NCI-H226 (cell line): ENCODE measurements at places on chromosomes 3 and 15.

DNA sequence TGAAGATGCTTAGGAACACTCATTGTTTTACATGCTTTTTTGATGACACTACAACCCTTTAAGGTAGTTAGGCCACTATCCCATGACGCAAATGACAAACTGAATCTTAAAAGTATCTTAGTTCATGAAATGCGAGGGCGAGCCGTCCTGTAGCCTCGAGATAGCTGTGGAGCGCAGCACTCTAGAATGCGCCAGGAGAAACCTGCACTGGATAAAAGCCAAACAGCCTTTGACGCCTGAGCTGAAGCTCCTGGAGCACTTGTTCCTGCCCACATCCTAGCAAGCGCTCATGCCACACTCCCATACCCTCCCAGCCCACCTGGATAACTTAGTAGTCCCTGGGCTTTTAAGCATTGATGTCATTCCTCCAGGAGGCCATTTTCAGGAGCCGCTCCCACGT lies 516.9 kb downstream of the GABRG3 start:
- DNase-seq = no peak

DNA sequence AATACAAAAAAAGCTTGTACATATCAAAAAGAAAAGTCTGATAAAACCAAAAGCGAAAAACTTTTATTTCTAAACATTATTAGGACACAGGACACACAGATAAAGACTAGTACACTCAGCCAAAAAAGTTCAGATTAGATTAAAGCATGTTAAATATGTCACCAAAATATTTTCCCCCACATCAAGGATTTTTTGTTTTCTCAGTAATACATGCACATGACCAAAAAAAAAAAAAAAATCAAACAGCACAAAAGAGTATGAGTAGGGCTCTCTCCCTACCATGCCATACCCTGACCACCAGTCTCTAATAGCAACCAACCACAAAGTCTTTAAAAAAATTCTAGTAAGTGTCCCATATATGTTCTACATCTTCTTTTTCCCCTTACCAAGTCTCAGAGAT lies 77.4 kb downstream of the LRRFIP2 start:
- DNase-seq = no peak

GRCh38 chr3:133592843-133593242 lies 19.4 kb downstream of the CDV3 start:
- DNase-seq = no peak

GRCh38 chr3:6560259-6560658 lies 300.7 kb upstream of the GRM7 start:
- DNase-seq = no peak

GRCh38 chr3:52210550-52211046 lies 12.6 kb downstream of the ALAS1 start:
- no peak for DNase-seq

- no peak for DNase-seq
These were observed 119.1 kb downstream of the RASA2 start for GRCh38 chr3:141605883-141606282.

DNA sequence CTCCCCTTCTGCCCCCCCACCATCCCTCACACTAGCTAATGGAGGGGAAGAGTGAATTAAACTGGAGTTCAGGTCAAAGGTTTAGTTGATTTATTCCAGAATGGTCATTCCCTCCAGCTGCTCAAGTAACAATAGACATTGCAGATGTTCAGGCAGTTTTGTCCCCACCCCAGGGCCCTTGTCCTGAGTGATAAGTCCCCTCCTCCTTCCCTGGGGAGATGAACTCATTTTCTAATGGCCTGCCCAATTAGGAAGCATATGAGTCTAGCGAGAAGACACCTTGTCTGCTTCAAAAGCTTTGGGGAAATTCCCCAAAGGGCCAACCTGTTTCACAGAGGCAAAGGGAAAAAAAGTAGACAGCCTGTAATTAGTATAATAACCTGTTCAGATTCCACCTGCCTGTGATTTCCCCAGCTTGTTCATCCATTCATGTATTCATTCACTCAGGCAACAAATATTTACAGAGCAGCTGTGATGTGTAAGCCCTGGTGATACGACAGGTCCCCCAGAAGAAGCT lies 165.3 kb downstream of the SHQ1 start:
- no peak for DNase-seq

- DNase-seq = no peak
These were observed 10.6 kb downstream of the HCN4 start for GRCh38 chr15:73357999-73358665.

DNA sequence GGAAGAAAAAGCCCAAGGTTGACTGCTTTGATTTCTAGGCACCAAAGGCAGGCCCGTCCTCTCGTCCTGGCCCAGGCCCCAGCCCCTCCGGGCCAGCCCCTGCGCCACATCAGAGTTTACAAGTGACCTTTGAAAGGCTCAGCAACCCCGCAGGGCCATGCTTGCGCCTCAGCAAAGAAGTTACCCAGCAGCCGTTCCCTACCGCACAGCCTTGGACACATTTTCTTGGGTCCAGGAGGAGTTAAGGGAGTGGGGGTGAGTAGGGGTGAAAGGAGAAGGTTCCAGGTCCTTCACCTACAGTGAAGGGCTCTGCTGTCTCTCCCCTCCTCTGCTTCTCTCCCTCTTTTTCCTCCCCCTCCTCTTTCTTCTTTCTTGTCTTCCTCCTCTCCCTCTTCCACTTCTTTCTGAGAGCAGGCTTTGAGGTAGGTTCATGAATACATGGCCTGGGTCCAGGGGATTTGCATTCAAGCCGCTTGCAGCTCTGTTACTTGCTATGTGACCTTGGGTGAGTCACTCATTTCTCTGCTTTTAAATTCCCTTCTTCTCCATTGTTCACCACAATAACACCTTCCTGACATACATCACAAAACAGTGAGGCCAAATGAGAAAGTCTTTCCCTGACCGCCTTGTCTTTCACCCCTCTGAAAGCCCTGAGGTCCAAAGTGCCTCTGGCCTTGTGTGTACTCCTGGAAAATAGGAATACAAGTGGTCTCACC lies 223.3 kb upstream of the TPRG1 start:
- DNase-seq = peak; percentile 62

DNA sequence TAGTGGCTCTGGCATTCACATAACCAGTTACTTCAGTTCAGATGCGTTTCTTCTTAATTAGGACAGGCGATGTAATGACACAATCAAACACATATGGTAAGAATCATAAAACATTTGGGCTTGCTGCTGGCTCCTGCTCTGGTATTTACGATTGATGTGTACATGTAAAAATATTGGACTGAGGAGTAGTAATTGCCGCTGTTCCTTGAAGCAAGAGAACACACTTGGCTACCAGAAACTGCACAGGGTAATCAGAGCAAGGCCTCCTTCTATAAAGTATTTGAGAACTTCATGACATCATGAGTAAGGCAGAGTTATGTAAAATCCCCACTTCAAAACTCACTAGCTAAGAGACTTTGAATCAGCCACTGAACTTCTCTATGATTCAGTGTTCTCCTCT lies 158.1 kb downstream of the SSR3 start:
- DNase-seq = no peak
